ENCODE measurements at places on chromosomes 1 and 21. TPM values are rescaled to one million over a fixed set of nuclear protein-coding genes. Genes with fewer than 3 reads are reported as not detected.
A peak's percentile ranks its signal among the peaks of the same experiment; 100 is the strongest.

KRTAP10-1 gene
- polyA plus RNA-seq, result not detected

DNA sequence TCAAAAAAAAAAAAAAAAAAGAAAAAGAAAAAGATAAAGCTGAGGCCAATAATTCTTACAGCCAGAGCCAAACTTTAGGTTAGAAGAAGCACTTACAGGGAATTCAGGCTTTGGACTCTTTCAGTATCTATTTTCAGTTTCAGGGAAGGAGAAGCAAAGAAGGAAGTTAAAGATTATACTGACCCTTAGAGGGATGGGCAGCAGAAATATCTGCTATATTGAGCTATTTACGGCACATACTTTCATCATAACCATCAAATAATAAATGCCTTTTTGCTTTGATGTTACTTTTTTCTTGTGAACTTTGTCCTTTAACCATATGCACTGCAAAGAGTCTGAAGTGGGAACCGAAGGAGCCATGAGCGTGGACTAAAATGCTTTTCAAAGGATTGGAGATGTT is 42.0 kb downstream of the TM2D1 start:
- no peak for DNase-seq

DNA sequence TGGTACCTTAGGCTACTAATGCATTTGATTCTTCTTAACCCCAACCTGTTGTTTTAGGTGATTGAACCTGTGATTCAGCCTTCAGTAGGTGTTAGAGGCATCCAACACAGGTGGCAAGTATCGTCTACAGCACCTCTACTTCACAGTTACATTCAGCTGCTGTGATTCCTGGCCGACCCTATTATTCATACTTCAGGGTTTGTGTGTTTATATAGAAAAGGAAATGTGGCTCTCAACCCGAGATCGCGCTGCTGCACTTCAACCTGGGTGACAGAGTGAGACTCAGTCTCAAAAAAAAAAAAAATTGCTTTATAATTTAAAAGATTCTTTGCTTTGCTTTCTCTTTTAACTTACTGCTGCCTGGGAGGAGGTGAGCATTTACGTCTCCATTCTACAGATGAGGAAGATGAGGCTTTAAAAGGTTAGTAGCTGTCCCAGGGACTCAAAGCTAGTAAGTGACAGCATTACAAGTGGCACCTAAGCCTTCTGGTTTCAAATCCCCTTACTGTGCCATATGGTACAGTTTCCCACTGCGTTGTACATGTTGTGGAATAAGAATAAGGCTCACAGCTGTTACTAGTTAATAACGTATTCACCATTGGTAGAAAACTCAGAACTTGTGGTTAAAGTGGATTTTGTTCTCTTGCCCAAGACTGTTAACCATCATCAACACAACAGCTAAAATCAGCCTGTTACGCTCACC is 9.9 kb upstream of the GPR25 start:
- no peak for DNase-seq

DNA sequence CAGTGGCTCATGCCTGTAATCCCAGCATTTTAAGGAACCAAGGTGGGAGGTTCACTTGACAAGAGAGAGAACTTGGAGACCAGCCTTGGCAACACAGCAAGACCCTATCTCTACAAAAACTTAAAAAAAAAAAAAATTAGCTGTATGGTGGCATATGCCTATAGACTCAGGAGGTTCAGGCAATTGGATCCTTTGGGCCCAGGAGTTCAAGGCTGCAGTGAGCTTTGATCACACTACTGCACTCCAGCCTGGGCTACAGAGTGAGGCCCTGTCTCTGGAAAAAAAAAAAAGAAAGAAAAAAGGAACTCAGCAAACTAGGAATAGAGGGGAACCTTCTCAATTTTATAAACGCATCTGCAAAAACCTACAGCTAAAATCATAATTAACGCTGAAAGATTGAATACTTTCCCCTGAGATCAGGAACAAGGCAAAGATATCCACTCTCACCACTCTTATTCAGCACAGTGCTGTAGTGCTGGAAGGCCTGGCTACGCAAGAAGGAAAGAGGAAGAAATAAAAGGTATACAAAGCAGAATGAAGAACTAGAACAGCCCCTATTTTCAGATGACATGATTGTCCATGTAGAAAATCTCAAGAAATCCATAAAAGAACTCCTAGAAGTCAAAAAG is 21.6 kb downstream of the HSF2BP start:
- no peak for DNase-seq

SLC30A10 gene
- polyA plus RNA-seq, result not detected

TMPRSS15 gene
- polyA plus RNA-seq, result not detected

PIK3CD gene
- polyA plus RNA-seq, result 5.5 TPM

DNA sequence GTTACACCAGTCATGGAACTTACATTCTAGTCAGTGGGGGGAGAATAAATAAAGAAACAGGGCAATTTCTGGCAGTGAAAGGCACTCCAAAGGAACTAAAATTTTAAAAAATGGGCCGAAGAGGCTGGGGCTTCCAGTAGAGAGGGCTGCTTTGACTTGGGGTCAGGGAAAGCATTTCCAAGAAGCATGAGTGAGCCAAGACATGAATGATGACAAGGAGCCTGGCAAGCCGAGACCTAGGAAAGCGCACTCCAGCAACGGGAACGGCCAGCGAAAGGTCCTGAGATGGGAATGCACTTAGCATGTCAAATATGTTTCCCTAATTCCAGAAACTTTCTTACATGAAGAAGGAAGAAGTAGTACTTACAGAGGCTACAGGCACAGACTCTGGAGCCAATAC is 95.4 kb upstream of the NGF start:
- DNase-seq, result no peak

- DNase-seq, result no peak
These were observed 773 bp downstream of the CHD1L start for GRCh38 chr1:147243228-147243685.

DNA sequence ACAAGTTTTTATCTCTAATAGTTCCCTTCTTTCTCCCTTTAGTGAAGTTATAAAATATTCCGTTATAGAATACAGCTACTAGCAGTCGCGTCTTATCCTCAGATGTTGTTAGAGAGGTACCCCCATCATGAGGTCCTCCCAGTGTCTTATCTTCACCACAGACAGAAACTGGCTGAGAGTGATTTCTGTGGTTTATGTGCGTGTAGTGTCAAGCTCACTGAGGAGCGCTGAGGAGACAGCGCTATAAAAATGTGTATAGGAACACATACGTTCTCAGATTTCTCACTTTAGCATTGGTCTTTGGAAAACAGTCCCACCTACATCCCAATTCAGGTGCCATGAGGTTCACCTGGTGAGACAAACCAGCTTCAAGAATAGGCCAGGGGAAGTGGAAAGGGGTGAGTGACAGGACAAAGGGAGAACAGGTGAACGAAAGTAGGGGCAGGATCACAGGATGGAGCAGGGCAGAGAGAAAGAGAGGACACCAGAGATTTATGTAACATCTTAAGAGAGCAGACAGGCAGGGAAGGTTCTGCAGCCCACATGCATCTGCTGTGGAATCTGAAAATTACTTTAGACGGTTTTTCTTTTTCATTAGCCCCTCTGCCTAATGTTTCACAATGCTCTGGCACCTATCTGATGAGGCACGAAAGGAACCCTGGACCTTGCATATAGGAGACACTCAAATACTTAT is 2.7 kb upstream of the PLEKHO1 start:
- no peak for DNase-seq

- no peak for DNase-seq
These were observed 71.4 kb downstream of the UCK2 start for GRCh38 chr1:165898837-165899236.

ZNF593OS gene
- 0.18 TPM for polyA plus RNA-seq

DNA sequence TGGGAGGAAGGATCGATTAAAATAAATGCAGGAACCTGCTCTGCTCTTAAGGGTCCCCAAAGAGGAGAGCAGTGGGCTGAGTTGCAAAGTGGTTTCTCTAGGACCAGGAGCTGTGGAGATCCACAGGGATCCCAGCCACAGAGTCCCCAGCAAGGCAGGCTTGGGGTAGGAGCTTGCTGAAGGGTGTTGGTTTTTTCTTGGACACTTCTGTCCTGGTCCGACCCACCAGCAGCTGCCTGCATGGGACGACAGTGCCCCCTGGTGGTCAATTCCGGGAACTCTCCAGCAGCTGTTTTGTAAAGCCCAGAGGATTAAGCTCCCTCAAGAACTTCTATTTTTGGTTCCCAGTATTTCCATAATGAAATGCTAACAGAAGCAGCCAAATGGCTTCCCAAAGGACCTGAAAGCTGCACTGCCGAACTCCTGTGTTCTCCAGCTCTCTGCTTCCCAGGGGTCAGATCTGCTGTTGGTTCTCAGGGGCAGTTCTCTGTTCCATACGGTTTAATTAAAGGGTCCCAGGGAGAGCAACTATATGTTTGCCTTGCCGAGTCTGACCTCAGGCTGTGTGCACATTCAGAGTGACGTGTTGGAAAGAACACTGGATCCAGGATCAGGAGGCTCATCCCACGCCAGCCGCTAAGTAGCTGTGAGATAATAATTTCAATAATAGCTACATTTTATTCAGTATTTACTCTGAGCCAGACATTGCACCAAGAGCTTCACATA is 23.2 kb downstream of the NENF start:
- peak; percentile 53 for DNase-seq

DNA sequence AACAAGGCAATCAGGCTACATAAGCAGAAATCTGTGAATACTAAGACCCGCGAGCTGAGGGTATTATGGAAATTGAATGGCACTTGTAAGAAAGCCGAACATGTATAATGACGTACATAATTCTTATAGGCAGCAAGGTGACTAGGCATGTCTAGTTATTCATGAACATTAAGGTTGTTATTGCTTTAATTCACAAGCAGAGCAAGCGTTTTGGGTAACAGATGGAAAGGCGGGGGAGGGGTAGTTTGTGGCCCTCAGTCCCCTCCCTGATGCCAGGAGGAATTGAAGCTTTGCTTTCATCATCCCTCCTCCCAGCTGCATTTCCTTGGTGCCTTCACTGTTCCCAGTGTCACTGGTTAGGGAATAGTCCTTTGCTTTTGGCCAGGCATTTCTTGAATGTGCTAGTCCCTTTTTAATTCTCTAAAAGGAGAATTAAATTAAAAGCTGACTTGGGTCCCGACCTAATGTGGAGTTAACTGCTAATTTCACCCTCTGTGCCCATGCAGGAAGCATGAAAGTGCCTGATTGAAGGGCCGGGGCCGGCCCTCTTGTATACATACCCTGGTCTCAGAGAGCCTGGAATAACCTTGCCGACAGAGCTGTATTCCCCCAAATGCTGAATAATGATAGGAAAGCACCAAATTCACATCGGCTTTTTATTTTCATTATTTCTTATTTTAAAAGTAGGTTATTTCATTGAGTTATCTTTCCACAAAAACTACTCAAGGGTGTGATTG is 42.5 kb downstream of the RYR2 start:
- DNase-seq, result no peak

All from urinary bladder (tissue), 4 donors.